ENCODE measurements at places on chromosomes 1 and 21.

- DNase-seq = no peak
These were observed 81.1 kb upstream of the TSPAN2 start for GRCh38 chr1:115170377-115170776.

- DNase-seq = no peak
These were observed 67.1 kb downstream of the ADARB1 start for GRCh38 chr21:45141507-45141906.

- no peak for DNase-seq
These were observed 330.2 kb downstream of the RRAGC start for GRCh38 chr1:38529391-38529790.

DNA sequence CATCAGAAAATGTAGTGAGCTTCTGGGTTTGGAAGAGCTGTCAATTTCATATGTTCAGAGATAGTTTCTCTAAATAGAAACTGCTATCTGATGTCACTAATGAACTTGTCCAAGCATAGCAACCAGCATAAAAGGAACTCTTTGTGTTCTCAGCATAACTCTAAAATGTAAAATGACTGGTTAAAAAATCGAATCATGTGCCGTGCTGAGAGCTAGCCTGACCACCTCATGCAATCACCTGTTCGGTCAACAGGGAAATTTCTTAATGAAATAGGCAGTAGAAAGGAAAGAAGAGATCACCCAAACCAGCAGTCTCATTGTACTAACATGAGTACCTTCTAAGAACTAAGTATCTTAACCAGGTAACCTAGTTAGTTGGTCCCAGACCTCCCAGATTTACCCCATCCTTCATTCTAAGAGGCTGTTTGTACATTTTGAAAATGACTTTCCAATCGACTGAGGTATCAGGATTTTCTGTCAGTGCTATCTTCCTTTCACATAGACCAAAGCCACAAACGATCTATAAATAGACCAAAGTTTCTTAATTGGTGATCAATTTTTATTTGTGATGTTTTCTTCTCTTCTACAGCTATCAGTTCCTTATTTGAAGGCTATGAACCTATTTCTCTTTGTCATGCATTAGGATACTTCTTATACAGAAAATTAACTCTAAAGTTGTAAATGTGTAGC, 147.3 kb downstream of the TLR5 start:
- no peak for DNase-seq

GRCh38 chr21:36566644-36567043, 86.7 kb upstream of the CLDN14 start:
- DNase-seq = no peak

DNA sequence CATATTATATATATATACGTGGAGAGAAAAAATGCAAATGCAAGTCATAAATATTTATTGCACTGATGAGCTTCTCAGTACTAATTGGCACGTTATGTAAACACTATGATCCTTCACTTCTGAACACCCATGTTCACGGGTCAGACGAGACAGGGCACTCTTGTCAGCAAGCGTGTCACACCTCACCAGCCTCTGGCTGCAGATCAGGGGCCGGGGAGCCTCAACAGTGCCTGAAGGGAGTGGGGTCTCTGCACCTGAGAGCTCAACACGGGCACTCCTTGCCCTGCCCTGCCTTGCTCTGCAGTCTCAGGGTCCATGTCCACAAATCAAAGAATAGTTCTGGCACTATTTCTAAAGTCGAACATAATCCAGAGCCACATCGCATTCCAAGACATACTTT, 409 bp upstream of the HIVEP3 start:
- no peak for DNase-seq

DNA sequence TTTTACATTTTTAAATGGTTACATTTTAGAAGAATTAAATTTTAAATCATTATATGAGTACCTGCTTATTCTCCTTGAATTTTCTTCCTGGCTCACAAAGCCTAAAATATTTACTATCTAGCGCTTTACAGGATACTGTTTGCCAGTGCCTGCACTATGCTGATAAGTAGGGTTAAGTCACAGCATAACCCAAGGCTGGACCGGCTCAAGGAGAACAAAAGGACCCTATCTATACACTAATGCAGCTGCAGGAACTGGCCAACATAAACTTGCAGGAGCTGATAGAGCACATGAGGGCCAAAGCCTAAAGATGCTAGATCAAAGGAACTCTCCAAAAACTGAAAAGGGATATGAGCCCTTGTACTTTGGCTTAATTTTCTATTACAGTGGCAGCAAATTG, 1086.9 kb upstream of the TMPRSS15 start:
- no peak for DNase-seq

DNA sequence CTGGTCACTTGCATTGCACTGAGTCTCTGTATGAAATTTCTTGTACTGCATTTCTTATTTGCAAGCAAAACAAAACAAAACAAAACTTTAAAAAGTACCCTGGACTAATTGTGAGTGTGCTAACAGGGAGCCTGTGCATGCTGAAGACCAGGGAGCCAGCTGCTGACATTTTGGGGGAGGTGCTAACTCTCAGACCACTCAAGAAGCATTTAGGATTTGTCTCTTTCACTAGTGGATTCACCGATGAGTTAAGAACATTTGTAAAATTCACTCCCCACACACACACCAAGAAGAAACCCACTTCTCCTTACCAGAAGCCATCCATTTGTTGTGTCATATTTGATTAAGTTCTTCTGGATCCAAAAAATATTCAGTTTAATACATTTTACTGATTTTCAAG, 95.7 kb upstream of the C1orf105 start:
- no peak for DNase-seq

GRCh38 chr1:226870026-226870400, 403 bp upstream of the PSEN2 start:
- no peak for DNase-seq

GRCh38 chr1:90977522-90977921, 44.3 kb downstream of the ZNF644 start:
- DNase-seq = no peak

GRCh38 chr1:181139631-181140061, 51.1 kb downstream of the IER5 start:
- DNase-seq = no peak

- no peak for DNase-seq
These were observed 2.9 kb downstream of the CENPS start for GRCh38 chr1:10432910-10433700.

- no peak for DNase-seq
These were observed 17.4 kb upstream of the CD1D start for GRCh38 chr1:158163000-158163947.

GRCh38 chr21:35360870-35361570, 311.9 kb upstream of the RUNX1 start:
- no peak for DNase-seq

DNA sequence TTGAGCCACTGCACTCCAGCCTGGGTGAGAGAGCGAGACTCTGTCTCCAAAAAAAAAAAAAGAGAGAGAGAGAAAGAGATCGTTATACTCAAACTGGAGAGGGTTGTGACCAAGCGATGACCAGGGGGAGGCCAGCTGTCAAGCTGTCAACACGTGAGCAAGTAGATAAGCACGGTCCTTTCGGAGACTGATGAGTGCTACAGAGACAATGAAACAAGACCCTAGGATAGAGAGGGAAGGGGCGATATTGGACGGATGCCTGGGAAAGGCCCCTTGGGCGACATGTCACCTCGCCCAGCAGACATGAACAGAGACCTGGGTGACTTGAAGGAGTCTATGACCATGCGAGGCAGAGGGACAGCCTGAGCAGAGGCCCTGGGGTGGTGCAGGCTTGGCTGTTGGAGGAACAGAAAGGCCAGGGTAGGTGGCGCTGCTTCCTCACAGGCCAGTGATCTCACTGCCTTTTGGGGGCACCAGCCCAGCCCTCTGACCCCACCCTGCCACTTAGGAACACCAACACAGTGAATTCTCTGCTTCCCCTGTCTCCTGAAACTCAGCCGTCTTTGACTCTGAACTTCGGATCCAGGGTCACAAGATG, 100.8 kb upstream of the IFFO2 start:
- DNase-seq = no peak

DNA sequence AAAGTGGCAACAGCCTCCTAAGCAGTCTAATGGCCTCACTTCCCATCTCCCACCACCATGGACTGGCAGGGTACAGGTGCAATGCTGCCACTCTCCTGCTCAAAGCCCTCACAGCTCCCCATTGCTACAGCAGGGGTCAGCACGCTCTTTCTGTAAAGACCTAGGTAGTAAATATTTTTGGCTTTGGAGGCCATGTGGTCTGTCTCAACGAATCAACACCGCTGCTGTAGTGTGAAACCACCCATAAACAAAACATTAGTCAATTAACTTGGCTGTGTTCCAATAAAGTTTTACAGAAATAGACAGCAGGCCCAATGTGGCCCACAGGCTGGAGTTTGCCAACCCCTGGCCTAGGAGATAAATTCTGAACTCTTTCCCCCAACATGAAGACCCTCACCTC, 44.6 kb upstream of the TMEM125 start:
- DNase-seq = no peak

DNA sequence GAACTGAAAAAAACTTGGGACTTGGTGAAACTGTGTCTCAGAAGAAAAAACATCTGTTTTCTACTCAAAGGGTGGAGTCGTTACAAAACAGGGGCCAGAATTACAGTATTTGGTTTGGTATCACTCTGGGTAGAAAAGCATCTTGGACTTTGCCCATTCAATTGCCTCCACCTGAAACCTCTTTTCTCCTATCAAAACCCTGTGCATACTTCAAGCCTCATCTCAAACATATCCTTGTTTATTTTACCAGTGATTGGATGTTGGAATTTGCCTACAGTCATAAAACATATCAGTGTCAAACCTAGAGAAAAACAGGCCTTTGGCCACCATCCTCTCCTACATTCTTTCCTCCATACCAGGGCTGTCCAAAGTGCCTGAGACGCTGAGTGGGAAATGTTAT, 281.5 kb downstream of the PLPP3 start:
- no peak for DNase-seq

Measured in stimulated activated CD8-positive, alpha-beta memory T cell treated with anti-CD3 and anti-CD28 coated beads, Interleukin-4, amount 100 ng/mL, for 48 hours (primary cell).